Fibroblast of skin of left quadriceps (primary cell): ENCODE measurements at places on chromosomes 6 and 20.

- DNase-seq, result no peak
Measured at GRCh38 chr20:39778431-39778830, 816.3 kb downstream of the DHX35 start.

- DNase-seq, result no peak
Measured at GRCh38 chr6:12420626-12421025, 130.5 kb downstream of the EDN1 start.

GRCh38 chr20:18488301-18488700, 8.7 kb downstream of the RBBP9 start:
- no peak for DNase-seq

- DNase-seq, result no peak
Measured at GRCh38 chr20:29740601-29740950, 1516.9 kb upstream of the DEFB115 start.

GRCh38 chr6:107357842-107358241, 101.5 kb downstream of the PDSS2 start:
- no peak for DNase-seq

- no peak for DNase-seq
Measured at GRCh38 chr20:13515291-13515690, 123.4 kb downstream of the TASP1 start.

DNA sequence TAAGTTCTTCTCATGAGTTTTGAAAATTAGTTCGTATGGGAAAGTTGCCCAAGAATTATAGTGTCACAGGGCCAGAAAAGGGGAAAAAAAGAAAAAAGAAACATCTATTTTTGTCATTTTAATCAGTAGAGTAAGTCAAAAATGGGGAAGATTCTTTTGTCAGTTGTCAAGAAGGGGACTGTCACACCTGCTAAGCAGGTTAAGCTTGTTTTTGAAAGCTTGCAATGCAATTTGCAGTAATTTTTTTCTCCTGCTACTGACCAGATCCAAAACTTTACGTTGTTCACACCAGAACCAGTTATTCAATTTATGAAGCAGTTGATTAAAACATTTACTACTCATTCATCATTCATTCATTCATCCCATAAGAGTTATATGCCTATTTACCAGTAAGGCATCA, 171.4 kb downstream of the SOX4 start:
- no peak for DNase-seq

DNA sequence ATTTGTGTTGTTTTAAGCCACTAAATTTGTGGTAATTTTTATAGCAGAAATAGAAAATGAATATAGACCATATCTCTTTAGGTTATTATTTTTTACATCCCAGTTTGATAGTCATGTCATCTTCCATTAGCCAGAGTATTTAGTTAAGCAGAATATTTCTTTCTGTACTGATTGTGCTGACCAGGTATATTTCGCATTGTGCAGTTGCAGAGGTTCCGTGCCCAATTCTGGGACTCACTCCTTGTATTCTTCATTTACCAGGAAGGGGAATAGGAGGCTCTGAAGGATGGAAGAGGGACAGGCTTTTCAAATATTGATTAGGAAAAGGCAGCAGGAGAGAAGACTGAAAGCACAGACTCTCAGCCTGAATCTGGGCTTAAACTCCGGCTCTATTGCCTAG, 217.8 kb downstream of the AKAP7 start:
- no peak for DNase-seq

DNA sequence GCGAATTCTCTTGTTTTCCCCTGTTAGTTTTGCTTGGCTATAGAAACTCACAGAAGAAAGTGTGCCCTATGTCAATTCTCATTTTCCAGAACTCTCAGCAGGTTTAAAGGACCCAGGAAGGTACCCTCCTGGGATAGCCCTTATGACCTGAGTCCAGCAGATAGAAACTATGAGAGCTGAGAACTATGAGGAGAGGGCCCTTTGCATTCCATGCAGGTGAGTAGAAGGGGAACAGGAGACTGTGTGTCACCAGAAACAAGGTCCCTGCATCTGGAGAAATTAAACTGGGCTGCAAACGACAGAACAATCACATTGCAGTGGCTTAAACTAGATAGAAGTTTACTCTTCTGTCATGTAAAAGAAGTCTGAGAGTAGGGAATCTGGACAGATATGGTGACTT, 35.7 kb upstream of the SCUBE3 start:
- DNase-seq, result no peak

GRCh38 chr6:3291987-3292386, 33.2 kb downstream of the PSMG4 start:
- no peak for DNase-seq

DNA sequence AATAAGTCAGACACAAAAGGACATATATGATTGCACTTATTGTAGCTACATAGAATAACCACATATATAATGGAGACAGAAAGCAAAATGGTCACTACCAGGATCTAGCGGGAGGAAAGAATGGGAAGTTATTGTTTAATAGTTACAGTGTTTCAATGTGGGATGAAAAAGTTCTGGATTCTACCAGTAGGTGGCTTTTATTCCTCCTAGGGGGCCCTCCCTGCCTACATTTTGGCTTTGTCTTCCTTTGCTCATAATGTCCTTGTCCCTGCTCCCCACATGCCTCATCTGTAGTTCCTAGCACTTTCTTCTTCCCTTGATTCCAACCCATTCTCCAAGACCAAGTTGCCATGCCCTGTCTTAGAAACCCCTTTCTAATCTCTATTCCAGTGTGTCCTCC, 16.3 kb downstream of the ZNF133 start:
- DNase-seq, result no peak

DNA sequence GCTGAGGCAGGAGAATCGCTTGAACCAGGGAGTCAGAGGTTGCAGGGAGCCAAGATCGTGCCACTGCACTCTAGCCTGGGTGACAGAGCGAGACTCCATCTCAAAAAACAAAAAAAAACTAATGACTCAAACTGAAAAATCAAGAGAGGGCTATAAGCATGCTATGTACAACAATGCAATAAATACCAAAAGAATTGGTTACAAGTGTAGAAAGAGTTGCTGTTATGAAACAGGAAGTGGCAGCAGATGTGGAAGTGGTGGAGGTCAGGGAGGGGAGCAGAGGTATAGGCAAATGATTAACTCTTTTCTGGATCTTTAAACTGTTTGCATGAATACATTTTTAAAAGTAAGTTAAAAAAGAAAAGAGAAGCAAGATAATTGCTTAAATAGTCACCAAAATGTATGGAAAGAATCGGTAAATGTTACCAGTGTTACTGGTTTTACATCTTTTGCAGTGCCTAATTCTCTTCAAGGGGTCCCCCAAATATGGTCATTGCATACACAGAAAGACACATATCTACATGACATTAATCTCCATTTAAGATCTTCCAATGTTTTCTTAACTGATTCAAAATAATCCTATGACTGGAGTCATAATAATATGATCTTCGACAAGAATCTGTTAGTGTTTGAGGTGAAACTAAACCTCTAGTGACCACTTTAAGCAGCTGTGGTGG, 15.0 kb downstream of the CALHM6 start:
- peak; percentile 10 for DNase-seq

GRCh38 chr6:17712576-17712975, 5.9 kb upstream of the NUP153 start:
- DNase-seq, result no peak

DNA sequence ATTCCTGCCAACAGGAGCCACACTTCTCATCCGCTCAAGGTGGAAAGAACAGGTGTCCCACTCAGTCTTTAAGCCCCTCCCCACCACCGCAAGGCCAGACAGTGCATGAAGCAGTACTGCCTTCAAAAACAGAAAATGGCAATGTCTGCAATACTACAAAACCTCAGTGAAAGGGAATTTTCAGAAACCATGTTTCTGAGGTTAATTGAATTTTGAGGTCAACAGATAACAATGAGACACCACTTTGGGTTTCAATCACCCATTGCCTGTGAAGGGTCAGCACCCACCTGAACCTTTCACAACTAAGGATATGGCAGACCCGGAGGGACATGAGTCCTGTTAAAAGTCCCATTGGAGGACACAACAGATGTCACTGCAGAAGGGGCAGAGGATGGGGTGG, 13.0 kb downstream of the ZC3H12D start:
- DNase-seq, result no peak

- DNase-seq, result no peak
Measured at GRCh38 chr6:13428583-13429405, 58.6 kb downstream of the GFOD1 start.

DNA sequence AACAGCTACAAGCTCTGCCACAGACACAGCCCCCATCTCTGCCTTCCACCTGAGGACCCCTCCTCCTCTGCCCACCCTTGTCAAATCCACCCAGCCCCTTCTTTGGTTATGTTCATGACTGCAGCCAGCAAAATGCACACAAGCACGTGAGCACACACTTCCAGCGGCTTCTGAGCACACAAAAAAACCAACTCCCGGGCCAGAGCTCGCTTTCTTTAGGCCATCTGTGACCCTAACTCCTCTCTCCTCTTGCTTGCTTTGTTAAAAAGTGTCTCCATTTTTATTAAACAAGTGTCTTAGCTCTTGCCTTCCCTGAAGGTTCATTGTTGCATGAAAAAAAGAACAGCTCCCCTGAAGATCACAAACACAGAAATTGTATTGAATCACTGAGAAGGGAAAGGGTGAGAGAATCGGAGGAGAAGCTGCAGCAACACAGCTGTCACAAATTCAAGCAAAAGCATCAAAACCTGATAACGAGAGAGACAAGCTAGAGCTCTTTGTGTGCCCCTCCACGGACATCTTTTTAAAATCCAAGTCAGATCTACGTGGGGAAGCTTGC, 142.1 kb downstream of the CD83 start:
- DNase-seq, result no peak

- no peak for DNase-seq
Measured at GRCh38 chr6:98797217-98797994, 37.0 kb upstream of the POU3F2 start.

GRCh38 chr6:3937438-3937837, 88.3 kb downstream of the FAM50B start:
- DNase-seq, result no peak

- no peak for DNase-seq
Measured at GRCh38 chr20:16346956-16347355, 226.3 kb downstream of the KIF16B start.

- DNase-seq, result no peak
Measured at GRCh38 chr20:63694584-63695423, 1.6 kb upstream of the TNFRSF6B start.

DNA sequence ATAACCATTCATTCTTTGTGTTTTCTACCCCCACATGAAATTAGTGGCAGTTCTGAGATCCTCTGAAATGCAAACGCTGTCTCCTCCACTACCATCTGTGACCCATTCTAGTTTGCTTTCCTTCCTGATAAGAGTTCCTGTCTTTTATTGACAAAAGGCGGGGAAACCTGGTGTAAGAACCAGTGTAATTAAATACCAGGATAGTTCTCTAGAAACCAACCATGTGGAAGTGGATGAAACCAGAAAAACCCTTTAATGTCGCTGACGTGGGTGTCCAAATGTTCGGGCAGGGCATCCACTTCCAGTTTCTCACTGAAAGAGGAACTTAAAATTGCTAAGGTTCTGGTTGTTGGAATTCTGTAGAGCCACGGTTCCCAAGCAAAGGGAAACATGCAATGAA, 79.1 kb downstream of the TNFRSF21 start:
- no peak for DNase-seq

- no peak for DNase-seq
Measured at GRCh38 chr6:108897371-108897770, 49.1 kb downstream of the ARMC2 start.

GRCh38 chr20:46939031-46939965, 44.7 kb downstream of the EYA2 start:
- DNase-seq, result no peak

DNA sequence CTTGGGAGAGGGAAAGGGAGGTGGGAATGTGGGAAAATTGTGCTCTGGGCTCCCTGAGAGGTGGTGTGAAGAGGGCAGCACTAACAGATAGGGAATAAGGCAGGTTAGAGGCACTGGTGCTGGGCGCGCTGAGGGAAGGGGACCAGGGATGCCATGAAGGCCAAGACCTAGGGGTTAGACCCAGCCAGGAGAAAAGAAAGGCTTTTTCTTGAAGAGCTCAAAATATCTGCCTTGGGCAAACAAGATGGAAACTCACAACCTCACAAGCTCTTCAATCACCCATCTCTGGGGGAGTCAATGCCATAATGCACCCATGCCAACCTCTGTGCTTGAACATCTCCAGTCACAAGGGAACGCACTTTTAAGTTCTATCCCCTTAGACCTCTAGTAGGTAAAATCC, 363.6 kb upstream of the CHD6 start:
- DNase-seq, result no peak

- DNase-seq, result no peak
Measured at GRCh38 chr6:32623693-32624092, 13.5 kb upstream of the HLA-DQA1 start.

DNA sequence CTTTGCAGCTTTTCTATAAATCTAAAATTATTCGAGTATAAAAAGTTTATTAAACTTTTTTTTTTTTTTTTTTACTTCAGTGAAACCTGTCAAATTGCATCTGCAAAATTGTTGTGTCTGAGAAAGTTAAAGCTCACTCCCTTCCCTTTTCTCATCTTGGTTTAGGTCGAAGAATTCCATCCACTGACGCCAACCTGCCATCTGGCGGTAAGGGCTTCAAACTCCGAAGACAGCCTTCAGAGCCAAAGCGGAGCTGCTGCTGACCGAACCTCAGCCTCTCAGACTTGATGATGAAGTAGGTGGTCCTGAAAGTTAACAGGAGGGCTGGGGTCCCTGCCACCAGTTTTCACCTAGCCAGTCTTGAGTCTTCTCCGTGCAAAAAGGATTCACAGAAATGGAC, 29.6 kb upstream of the VAPB start:
- DNase-seq, result no peak

DNA sequence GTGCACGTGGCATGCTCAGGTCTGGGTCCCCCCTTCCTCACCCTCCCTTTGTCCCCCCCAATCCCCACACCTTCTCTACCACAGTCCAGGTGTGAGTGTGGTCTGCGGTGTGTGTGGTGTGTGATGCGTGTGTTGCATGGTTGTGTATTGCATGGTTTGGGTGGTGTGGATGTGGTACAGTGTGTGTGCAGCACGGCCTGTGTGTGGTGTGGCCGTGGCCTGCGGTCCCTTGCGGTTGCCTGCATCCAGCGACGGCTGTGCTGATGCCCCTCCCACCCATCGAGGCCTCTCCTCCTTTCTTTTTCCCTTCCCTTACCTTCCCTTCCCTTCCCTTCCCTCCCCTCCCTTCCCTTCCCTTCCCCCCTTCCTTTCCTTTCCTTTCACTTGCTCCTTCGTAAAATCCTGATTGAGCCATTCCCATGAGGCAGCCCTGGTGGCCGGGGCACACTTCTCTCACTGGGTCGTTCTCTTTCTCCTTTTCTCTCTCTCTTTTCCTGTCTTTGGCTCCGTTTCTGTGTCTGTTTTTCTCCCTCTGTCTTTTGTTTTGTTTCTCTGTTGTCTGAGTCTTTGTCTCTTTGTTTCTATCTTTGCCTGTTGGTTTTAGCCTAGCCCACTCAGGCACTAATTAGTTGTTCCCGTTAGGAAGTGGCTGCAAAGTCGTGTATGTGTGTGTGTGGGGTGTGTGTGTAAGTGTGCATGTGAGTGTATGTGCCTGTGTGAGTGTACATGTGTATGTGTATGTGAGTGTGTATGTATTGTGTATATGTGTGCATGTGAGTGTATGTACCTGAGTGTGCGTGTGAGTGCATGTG, 65.7 kb downstream of the SRC start:
- no peak for DNase-seq

GRCh38 chr6:108902382-108902792, 54.2 kb downstream of the ARMC2 start:
- DNase-seq, result no peak
